ENCODE measurements at places on chromosomes 12 and 14.

- no peak for DNase-seq
These were observed 572.8 kb upstream of the STXBP6 start for GRCh38 chr14:25622763-25623162.

GRCh38 chr12:122860040-122860853, 25.0 kb downstream of the HIP1R start:
- DNase-seq: peak; percentile 84

DNA sequence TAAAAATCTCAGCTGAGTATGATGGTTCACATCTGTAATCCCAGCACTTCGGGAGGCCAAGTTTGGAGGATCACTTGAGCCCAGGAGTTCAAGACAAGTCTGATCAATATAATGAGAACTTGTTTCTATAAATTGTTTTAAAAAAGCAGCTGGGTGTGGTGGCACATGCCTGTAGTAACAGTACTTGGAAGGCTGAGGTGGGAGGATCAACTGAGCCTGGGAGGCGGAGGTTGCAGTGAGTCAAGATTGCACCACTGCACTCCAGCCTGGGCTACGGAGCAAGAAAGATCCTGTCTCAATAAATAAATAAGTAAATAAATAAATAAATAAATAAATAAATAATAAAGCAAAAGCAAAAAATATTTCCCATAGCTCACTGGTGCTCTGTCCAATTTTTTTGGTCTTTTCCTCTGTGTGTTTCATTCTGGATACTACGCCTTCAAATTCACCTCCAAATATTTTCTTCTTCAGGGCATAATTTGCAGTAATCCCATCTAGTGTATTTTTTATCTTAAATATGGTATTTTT, 32.7 kb upstream of the SNX6 start:
- no peak for DNase-seq

DNA sequence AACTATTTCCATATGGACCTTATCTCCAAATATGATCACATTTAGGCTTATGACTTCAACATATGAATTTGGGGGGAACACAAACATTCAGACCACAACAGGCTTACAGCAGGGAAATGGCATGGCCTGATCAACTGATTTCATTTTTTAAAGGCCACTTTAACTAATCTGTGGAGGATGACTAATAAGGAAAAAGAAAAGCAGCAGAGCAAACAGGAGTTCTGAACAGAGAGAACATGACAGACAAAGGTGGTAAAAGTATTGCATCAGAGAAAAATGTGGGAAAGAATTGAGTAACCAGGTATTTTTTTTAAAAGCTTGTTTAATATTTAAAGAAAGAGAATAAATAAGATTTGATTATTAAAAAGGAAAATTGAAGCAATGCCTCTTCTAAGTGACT, 366.1 kb upstream of the TMPO start:
- no peak for DNase-seq

GRCh38 chr14:77640756-77641533, 24.5 kb upstream of the SPTLC2 start:
- no peak for DNase-seq

DNA sequence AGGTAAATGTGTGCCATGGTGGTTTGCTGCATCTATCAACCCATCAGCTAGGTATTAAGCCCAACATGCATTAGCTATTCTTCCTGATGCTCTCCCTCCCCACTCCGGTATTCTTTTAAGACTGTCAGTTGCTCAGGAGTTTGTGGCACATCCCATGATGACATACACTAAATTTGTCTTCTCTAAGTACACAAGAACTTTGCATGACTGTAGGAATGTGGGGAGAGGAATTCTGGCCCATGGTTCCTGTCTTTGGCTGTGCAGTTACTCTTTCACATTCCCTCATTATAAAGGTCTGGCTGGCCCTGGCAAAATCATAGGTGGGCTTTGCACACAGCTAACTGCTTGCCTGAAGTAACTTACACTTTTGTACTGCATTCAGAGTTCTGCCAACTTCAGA, 30.3 kb downstream of the HMGA2 start:
- DNase-seq: no peak

Measured in endothelial cell (in vitro differentiated cells).